Suprapubic skin (tissue), 4 donors: ENCODE measurements at places on chromosomes 3 and 15.

GRCh38 chr15:40250771-40251483 is 12.1 kb downstream of the PAK6 start:
- DNase-seq = no peak

- DNase-seq = no peak
Measured at GRCh38 chr3:38738630-38739395, 77.2 kb downstream of the SCN10A start.

GRCh38 chr3:156587760-156588069 is 32.8 kb upstream of the SSR3 start:
- no peak for DNase-seq

GRCh38 chr3:181052256-181052655 is 62.7 kb upstream of the DNAJC19 start:
- no peak for DNase-seq

DNA sequence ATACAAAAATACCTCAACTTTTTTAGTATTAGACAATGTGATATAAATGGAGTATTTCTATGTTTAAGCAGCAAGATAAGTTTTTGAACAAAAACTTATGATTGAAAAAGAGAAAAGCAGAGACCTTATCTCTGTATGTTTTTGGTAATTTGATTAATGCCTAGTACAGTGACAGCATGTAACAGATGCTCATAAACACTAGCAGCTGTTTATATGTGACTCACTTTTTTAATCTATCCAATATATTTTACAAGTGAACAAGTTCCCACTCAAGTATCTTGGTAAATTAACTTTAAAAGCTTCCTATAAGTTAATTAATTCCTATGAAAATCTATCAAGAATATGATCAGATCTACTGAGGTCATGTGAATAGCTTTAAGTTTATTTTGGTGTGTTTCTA is 55.1 kb downstream of the NGLY1 start:
- DNase-seq = no peak
